ENCODE measurements at places on chromosomes 2 and 18.

DNA sequence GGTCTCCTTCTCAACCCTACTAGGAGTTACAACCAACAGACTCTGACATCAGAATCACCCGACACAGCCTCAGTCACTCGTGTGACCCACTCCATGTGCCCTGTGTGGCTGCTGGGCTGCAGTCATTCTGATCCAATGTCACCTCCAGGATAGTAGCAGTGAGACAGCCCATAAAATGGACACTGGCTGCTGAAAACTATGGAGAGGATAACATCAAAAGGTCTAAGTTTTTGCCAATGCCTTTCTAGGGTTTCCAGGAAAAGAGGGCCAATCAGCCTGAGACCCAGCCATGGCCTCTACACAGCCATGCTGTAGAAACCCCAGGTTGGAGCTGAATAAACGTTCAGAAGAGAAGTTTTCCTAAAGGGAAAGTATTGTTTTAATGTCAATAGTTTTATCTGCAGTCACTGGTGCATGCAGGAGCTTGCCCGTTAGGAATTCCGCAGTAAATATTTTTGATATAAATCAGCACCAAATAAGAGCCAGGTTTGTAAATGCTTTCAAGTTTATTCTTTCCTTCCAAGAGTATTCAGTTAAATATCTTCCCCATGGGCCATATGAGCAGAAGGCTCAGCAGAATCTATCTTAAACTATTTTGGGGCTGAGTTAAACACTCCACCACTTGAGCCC lies 92.2 kb upstream of the PID1 start:
- no peak for DNase-seq

GRCh38 chr2:102336502-102336945 lies 19.1 kb upstream of the IL18R1 start:
- DNase-seq: no peak

DNA sequence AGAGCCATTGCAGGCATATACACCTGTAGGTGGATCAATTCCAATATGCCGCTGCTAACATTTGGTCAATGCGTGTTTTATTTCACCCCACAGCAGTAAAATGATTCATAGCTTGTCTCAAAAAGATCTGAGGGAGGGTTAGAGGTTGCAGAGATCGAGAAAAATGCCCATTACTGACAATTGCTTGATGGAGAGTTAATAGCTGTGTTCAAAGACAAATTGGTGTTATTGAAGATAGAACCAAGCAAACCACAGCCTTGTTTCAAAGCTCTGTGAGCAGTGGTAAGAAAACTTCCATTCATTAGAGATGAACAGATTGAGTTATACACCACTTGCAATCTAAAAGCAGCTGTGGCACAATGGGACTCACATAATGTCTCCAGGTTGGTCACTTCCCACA lies 95.4 kb downstream of the KCNE4 start:
- DNase-seq: no peak

DNA sequence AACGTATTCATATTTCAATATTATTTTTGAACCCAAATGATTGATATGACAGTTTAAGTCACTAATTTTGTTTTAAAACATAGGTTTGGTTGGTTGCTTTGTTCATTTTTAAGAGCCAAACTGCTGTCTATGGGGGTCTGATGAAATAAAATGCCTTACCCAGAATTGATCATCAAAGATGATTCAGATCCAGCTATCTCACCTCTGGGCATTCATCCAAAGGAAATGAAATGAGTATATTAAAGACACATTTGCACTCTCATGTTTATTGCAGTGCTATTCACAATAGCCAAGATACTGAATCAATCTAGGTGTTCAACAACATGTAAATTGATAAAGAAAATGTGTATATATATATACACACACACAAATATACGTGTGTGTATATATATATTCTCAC lies 326.9 kb upstream of the GULP1 start:
- DNase-seq: no peak

DNA sequence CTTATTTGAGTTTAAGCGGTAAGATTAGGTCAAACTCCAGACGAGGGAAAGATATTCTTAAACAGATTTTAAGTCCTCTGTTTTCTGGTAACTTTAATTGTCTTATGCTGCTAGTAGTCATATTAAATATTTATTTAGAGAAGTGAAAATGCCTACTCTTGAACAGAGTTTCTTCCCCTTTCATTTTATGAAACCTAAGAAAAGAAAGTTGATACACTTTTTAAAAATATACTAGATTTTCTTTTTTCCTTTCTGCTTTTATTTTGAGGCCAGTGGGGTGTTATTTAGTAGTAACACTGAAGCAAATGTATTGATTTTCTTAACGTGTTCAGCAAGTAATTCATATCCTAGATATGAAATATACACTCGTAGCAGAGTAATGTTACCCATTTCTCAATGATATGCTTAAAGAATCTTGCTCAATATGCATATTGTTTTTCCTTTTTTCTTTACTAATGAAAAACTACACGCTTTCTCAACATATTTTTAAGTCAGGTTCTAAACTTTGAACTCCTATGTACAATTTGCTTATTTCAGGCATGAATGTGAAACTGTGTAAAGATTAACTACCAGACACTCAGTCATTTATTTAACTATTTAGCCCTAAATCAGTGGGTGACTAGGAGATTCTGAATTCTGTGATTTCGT lies 691 bp downstream of the KYNU start:
- no peak for DNase-seq

All from amygdala (tissue), 56 donors.